Stimulated activated CD8-positive, alpha-beta memory T cell treated with anti-CD3 and anti-CD28 coated beads, Interleukin-2, amount 100 ng/mL, for 1 hour (primary cell): ENCODE measurements at places on chromosomes 7 and 10.

- no peak for DNase-seq
Measured at GRCh38 chr7:48938539-48939295, 14.4 kb downstream of the CDC14C start.

DNA sequence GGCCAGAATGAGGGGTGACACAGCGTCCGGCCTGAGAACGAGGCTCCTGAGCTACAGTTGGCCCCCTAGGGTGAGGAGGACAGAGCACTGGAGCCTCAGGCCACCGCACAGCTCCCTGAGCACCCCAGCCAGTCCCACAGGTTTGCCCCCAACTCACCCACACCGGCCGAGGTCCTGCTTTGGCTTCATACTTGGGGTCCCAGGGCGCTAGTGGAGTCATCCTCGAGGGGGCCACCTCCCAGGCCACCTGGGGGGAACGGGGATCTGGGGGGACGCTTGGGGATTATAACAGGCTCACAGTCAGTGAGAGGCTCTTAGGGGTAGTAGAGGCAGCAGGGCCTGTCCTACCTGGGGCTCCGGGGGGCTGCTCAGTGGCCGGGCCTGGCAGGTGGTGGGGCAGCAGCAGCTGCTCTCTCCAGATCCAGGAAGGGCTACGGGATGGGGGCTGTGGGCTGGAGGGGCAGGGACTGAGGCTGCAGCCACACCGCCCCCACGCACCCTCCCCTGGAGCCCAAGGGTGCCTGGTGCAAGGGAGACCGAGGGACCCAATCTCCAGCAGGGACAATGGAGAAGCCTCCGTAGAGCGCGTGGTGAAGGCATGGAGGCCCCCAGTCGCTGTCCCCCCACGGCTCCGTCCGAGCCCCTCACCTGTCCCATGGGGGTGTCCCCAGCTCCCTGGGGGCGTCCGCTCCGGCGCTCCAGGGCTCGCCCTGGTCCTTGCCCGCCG lies 588 bp downstream of the SAP25 start:
- DNase-seq = no peak

DNA sequence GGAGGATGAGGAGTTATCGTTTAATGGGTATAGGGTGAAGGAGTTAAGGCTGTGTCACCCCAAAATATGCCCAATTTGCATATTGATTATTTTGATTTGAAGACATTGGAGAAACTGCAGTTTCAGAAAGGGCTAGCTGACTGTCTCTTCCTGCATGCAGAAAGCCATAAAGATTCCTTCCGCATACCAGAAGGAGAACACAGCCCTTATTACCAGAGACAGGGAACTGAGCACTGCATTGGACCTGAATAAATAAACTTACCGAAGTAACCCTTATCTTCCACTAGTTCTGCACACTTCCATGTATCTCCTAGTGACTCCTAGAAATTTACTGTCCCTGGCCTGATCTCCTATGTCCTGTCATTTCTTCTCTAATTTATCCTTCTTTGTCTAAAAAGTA lies 821.9 kb upstream of the AUTS2 start:
- no peak for DNase-seq

GRCh38 chr10:63256009-63256773 lies 123.1 kb downstream of the NRBF2 start:
- no peak for DNase-seq

GRCh38 chr7:98300595-98301372 lies 19.3 kb downstream of the BRI3 start:
- no peak for DNase-seq

DNA sequence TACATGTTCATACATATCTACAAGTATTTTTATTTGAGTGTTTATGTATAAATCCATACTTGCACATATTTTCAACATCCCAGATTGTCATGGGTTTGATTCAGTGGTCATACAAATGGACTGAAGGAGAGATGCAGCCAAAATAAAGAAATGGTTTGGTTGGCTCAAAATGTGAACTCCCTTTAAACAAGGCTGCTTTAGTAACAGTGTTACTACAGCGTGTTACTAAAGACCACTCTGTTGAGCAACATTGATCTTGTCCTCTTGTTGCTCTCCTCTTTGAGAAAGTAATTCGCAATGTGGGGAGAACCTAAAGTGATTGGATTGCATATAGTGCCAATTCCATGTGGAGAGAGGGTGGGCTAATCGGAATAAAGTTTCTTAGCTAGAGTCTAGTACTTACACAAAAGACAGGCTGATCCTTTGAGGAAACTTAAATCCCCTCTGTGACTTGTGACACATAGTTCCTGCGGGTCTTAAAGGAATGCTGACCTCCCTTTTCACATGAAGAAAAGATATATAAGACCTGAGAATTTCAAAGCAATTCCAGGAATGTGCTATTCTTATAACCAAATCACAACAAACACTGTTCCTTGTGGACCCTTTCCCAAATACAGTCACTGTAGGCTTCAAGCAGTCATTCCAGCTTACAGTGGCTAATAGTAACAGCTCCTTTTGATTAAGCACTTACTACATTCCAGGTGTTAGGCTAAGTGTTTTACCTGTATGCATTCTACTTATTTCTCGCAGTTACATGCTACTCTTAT lies 144.3 kb downstream of the FZD1 start:
- no peak for DNase-seq

DNA sequence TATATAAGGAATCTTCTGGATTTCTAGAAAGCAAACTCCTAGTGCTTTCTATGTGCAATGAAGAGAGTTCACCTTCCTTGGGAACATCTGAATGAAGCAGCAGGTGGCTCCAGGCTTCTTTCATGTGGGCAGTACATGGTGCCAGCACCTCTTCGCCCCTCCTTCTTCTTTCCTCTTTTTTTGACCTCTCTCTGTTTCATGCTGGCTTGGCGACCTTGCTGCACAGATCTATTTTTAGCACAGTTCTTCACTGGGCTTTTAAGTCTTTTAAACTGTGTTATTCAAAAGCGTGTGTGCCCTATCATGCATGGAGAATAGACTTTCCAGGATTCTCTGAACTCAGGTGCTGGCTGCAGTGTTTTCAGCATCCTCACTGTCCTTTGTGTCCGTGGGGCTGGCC lies 400.3 kb upstream of the PRKCQ start:
- no peak for DNase-seq

DNA sequence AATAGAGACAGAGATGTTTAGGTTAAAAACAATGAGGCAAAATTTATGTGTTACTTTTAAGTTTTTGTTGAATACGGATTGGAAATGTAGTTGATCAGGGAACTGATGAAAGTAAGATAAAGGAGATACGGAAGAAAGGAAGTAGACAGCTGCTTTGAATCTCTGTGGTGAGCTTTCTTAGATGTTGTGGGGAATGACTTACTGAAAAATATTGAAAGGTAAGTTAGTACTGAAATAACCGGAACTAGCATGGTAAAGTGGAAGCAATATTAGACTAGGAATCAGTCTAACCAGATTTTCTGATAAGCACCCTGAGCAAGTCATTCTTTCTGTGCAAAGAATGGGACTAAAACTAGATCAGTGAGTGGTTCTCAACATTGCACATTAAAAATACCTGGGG lies 34.8 kb downstream of the LUC7L2 start:
- no peak for DNase-seq

DNA sequence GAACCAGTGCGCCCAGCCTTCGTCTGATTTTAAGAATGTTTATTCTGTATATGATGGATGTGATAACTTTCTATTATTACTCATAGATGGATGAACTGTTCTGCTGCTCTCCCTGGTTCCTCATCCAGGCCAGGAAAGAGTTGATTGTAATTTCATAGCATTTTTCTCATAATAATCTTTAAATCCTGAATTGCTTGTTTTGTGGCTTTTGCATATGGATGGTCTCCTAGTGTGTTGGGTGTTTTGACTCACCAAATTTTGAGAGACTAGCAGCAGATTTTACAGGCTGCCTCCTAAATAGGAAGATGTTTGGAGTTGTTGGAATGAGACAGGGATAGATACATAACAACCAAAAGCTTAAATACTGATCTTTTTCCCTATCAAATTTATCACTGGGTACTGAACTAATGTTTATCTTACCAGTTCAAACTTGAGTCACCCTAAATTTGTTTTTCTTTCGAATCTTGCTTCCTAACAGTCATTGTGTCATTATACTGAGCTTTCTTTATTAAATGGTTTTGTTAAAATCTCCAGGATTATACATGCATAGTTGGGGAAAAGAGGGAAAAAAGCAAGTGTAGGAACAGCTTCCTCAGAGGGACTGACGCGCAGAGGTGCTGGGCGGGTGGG lies 106.0 kb upstream of the GATA3 start:
- DNase-seq = no peak

DNA sequence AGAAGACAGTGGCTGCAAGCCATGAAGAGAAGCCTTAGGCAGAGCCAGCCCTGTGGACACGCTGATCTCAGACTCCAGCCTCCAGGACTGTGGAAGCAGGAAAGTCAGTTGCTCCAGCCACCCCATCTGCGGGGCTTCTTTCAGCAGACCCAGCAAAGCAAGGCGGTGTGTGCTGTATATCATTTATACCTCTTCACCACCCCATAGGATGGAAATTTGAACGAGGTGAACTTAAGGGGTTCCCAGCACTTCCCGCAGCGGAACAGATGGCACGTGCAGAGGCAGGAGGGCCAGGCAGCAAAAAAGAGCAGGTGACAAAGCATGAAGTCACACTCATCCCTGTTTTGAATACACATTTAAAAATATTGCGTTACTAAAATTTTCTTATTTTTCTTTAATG lies 159.4 kb downstream of the ADARB2 start:
- no peak for DNase-seq

- peak; percentile 61 for DNase-seq
Measured at GRCh38 chr10:102114861-102115618, 5.1 kb downstream of the LDB1 start.

DNA sequence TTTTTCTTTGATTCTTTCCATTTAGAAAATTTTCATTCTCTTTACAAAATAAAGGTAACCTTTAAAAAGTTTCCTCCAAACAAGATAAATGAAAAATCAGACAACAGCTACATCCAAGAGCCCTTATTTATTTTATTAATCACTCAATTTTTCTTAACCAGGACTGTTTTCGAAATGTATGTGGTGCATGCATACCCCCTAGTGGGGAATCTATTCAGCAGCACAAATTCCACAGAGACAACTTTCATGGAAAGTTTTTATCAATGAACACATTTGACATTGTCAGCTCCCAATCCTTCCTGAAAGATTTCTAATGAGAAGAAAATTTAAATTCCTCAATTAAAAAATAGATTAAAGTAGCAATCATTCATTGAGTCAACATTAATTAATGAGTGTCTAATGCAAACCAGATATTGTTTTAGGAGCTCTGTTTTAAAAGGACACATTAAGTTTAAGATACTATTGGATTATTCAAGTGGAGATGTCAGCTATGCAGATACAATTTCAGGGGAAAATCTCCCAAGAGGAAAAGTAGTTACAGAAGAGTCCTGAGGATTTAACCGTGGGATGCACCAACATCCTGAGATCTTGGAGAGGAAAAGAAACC lies 5.2 kb upstream of the HTR7 start:
- no peak for DNase-seq

DNA sequence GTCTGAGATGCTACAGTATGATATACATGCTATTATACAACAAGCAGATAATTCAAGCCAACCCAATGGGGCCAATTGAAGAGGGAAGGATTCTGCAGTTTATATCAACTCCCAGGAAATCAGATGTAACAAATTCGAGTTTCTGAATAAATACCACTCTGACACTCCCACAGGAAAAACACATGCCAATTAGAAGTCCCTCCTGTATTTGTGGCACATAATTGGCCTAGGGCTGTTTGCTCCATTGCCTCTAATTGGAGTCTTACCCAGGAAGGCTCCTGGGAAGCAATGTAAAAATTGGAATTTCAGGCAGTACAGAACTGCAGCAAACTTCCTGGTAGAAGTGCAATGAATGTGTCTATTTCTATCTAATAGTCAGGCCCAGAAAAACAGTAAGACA lies 4.7 kb downstream of the PPA1 start:
- no peak for DNase-seq

GRCh38 chr10:62189131-62189530 lies 79.5 kb downstream of the RTKN2 start:
- no peak for DNase-seq

- no peak for DNase-seq
Measured at GRCh38 chr10:28470873-28471651, 61.9 kb upstream of the WAC start.

DNA sequence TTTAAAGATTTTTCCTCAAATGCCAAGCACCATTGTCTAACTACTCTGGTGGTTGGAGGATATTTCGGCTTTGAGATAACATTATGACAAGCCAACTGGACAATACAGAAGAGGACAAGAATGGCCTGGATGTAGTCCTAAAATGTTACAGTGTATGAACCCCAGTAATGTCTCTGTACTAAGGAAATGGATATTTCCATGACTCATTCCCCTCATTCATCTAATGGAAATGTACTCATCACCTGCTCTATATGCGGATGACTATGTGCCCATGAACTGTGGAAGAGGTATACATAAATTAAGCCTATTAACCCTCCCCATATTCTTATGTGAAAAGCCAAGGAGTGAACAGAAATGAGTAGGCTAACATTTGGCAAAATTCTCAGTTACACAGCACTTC lies 207.9 kb downstream of the CACNA2D1 start:
- no peak for DNase-seq
